HS-27A (cell line): ENCODE measurements at places on chromosomes 1 and 21.

DNA sequence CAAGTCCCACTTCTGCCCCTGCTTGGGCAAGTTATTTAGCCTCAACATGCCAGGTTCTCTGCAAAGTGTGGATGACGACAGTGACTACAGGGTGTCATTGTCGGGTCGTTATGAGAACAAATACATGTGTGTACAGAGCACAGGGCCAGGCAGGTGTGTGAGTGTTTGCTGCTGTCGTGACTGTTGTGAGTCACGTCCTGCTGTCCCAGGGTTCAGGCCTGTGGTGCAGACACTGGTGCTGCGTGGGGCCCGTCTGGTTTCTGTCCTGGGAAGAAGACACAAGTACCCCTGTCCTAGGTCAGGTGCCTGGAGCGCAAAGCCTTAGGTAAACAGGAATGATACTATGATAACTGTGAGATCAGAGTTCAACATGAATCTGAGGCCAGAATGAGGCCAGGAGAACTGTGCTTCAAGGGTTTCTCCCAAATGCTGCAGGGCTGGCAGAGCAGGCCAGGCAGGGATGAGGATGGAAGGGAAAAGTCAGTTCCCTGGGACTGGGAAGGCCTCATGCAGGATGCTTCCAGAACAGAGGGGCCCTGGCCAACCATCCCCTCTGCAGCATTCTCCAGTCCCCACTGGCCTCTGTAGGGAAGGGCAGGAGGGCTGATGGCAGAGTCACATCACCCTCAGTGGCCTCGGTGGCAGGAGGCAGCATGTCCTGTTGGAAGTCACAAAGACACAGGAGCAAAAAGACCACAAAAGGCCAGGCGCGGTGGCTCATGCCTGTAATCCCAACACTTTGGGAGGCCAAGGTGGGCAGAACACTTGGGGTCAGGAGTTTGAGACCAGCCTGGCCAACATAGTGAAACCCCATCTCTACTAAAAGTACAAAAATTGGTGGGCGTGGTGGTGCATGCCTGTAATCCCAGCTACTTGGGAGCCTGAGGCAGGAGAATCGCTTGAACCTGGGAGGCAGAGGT is 15.7 kb downstream of the GPR157 start:
- no peak for DNase-seq

- DNase-seq, result no peak
These were observed 1.7 kb upstream of the PBX1 start for GRCh38 chr1:164557270-164557669.

- no peak for DNase-seq
These were observed 2.4 kb upstream of the IER5 start for GRCh38 chr1:181086091-181086490.

DNA sequence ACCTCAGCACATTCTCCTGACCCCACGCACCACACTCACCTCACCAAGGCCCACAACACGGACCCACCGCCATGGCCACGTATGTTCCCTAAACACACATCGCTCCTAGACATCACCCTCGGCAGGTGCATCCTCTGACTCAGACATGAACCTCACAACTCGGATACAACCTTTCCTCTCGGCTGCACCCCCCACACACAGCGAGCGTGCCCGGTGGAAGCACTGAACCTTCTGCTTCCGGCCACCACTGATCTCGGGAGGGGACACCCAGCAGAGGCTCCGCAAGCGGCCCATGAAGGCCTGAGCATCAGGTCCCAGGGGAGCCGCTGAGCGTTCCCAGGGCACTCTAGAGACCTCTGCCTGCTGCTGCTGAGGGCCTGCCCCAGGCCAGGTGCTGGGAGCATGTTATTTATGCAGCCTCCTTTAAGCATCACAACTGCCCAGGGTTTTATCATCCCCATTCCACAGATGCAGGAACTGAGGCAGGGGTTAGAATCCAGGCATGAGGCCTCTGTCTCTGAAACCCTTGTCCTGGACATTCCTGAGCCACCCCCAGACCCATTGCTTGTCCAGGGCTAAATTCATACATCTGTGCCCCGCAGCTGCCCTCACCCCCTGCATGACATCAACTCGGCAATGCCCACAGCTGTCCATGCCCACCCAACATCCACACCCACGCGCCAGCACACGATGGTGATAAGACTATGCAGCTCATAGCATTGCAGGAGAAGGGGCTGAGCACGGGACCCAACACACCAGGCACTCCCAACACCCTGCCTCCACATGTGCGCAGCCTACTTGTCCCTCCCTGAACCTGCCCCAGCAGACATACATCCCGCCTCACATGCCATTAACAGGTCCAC is 27.0 kb downstream of the SDC3 start:
- no peak for DNase-seq

DNA sequence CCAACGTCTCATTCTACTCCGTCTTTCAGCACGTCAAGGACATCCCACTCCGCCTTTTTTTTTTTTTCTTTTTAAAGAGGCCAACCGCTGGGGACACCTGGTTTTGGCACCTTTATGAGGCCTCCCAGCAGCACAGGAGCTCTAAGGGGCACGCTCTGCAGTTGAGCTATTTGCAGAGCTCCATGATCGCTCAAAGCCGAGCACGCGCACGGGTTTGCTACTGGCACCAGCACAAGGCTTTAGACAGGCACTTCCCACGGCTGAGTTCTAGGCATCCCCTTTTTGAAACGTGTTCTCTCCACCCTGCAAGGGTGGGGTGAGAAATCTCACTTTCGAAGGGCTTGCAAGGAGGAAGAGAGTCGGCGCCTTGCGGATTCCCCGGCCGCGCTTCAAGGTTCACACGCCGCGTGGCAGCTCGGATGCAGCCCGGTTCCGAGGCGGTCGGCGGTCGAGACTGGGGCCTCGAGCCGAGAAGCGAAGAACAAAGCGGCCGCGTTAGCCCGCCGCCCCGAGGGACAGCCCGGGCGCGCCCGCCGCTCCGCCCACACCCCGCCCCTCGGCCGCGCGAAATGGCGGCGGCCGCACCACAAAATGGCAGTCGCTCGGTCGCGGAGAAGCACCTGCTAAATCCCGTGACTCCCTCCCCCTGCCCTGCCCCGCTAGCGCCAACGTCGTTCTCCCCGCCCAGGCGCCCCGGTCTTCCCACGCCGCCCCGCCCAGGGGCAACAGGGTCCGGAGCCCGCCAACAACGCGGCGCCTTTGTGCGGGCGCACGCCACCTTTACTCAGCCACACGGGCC is 12.9 kb upstream of the SPEN start:
- DNase-seq, result peak; percentile 90
